ENCODE measurements at places on chromosomes 6 and 20.

- DNase-seq, result no peak
Observed at GRCh38 chr6:4287811-4288244, 152.5 kb upstream of the ECI2 start.

GRCh38 chr6:130771741-130772140 is 55.5 kb upstream of the SMLR1 start:
- DNase-seq, result no peak

GRCh38 chr6:136249336-136249735 is 775 bp downstream of the MTFR2 start:
- no peak for DNase-seq

DNA sequence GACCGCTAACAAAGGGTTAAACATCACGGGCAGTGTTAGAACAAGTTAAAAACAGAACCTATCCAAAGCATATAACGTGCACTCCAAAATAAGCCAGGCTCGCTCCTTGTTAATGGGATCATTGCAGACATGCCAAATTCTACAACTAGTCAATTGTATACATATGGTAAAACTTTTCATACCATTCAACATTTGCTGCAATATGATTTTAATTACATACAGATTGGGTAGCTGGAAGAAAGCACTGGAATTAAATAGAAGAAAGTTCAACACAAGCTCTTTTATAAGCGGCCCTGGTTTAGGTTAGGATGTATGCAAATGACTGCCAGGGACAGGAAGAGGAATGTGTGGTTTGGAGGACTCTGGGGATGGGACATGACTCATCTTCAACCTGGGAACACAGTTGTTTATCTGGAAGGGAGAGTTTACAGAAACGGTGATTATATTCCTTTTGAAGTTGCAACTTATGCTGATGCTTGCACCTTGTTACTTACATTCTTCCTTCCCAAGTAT is 62.5 kb upstream of the TIAM2 start:
- no peak for DNase-seq

DNA sequence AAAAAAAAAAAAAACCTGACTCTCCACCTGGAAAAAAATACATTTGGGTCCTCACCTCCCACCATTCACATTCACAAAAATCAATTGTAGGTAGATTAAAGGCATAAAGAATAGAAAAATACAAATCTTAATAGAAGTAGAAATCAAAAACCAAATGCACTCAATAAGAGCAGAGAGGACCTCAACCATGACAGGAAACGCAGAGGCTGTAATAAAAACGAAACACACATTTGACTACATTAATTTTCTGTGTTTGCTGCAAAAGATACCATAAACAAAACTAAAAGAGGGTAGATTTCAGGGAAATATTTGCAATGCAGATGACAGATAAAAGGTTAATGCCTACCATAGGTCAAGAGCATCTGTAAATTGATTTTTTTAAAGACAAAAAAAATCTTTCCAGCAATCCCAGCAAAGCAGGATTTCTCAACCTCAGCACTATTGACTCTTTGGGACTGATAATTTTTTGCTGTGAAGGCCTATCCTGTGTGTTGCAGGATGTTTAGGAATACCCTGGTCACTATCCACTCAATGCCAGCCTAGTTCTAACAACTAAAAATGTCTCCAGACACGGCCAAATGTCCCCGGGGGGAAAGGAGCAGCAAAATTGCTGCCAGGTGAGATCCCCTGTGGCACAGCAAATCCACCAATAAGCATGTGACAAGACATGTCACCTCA is 9.1 kb downstream of the ETV7 start:
- no peak for DNase-seq

- DNase-seq, result no peak
Observed at GRCh38 chr6:132548746-132549463, 3.6 kb upstream of the TAAR8 start.

DNA sequence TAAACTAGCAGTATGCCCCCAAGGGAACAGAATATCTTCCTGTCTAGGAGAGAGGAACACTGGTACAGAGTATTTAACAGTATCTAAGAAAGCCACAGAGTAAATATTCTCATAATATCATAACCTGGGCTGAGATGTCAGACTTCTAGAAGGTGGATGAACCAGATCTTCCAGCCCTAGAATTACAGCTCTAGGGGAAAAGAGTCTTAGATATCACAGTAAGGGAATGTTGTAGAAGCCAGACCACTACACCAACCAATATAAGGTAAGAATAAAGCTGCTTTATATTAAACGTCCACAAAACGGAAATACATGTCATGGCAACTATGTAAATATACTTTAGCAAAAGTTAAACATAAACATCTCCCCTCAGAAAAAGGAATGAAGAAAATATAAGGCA is 12.4 kb downstream of the SERINC1 start:
- DNase-seq, result no peak

DNA sequence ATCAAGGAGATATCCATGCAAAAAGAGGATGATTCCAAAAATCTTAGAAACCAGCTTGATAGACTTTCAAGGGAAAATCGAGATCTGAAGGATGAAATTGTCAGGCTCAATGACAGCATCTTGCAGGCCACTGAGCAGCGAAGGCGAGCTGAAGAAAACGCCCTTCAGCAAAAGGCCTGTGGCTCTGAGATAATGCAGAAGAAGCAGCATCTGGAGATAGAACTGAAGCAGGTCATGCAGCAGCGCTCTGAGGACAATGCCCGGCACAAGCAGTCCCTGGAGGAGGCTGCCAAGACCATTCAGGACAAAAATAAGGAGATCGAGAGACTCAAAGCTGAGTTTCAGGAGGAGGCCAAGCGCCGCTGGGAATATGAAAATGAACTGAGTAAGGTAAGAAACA is 10.1 kb upstream of the SNRNP48 start:
- no peak for DNase-seq

GRCh38 chr6:100456141-100456907 is 8.4 kb downstream of the SIM1 start:
- DNase-seq, result no peak

- no peak for DNase-seq
Observed at GRCh38 chr6:109344226-109344625, 38.0 kb downstream of the CD164 start.

GRCh38 chr6:169866140-169866534 is 114.7 kb downstream of the ERMARD start:
- no peak for DNase-seq

DNA sequence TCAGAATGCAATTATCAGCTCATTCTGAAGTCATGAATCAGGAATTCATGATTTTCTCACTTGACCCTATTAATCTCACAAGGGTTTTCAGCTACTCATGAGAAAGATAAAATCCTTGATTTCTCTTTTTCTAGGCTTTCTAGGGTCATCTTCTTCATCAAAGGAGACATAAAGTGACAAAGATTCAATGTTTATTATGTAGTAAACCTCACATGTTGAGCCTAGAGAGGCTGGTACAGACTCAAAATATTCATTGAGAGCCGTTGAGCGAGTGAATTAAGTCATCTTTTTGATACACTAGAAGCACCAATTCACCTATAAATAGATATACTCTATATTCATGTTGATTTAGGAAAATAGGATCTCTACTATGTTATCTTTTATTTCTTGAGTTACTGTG is 104.8 kb upstream of the TRAF3IP2 start:
- DNase-seq, result no peak

DNA sequence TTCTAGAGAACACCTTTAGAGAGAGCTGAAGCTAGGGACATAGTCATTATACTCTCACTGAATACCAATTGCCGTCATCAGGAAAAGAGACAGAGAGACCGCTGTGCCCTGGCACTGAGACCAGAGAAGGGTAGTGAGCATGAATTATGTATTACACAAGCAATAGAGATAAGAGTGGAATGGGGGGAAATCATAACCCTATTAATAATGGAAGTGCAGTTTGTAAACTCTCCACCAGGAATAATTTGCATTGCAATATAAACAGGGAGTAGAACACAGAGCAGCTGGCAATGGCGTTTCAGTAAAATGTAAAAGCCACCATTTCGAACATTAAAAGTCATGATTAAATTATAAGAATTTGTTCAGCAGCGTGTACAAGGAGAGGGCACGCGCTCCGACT is 244.5 kb downstream of the MAFB start:
- no peak for DNase-seq

DNA sequence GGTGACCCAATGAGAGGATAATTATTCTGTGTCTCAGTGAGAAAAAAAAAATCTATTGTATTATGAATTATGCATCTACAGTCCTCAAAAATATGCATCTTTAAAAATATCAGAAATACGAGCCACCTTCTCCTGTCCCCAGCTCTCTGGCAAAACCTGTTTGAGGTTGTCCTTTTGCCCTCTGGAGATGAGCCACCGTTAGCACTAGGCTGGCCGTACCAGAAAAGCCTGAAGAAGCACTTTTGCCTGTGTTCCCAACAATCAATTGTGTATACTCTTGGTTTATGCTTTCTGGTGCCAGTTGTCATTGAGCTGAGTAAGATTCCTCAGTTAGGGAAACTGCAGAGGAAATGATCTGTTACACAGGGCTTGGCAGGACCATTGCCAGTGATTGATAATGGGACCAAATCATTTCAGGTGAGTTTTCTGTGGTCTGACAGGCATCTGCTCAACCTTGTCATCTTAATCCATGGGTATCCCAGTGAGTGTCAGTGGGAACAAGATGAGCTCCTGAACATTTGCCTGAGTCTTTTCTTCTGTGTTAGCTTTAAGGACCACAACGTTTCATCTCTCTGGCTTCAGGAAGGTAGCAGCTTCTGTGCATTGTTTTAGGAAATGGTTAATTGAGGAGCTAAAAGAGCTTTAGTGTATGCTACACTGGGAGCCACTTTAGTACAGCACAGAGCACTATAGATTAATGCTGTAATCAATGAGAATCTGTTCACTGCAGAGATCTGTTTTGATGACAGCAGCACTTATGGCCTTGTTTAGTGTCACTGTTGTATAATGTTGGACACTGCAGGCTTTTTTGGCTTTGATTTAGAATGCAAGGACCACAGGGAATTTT is 330.1 kb downstream of the RIMS1 start:
- DNase-seq, result no peak

- DNase-seq, result no peak
Observed at GRCh38 chr6:45822873-45823272, 192.8 kb downstream of the CLIC5 start.

DNA sequence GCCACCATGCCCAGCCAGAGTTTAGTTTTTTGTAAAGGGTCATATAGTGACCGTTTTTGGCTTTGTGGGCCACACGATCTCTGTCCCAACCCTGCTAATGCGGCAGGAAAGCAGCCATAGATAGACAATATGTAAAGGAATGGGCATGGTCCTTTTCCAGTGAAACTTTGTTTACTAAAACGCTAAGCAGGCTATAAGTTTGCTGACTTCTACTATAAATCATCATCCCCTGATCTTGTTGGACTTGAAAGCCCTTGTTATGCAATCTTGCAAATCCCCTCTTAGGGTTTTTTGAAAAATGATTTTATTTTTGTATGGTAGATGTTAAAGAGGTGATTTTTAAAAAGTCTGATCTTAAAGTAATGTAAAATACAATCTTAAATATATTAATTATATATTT is 63.6 kb downstream of the CBFA2T2 start:
- DNase-seq, result no peak

- no peak for DNase-seq
Observed at GRCh38 chr6:96196633-96197032, 180.9 kb downstream of the FUT9 start.

DNA sequence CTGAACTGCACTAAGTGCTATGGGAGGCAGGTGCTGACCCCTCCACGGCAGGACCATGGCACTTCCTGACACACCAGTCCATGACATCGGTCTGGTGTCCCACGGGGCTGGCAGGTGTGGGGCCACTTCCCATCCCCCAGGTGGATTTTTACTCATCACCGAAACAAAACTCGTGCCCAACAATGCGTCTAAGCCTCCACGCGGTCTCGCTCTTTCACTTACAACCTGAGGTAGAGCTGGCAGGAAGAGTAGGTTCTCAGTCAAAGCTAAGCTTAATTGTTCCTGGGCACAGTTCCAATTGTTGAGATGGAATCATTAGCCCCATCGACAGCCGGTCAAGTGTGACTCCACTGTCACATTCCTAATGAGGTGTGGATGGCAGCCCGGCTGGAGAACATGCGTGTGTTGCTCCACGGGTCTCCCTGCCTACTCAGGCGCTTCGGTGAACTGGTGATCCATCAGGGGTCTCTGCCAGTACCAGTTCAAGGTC is 125.7 kb downstream of the SLC23A2 start:
- DNase-seq, result no peak

- DNase-seq, result no peak
Observed at GRCh38 chr20:34949120-34949519, 6.5 kb downstream of the GSS start.

- no peak for DNase-seq
Observed at GRCh38 chr20:58897488-58897887, 45.0 kb downstream of the GNAS start.

DNA sequence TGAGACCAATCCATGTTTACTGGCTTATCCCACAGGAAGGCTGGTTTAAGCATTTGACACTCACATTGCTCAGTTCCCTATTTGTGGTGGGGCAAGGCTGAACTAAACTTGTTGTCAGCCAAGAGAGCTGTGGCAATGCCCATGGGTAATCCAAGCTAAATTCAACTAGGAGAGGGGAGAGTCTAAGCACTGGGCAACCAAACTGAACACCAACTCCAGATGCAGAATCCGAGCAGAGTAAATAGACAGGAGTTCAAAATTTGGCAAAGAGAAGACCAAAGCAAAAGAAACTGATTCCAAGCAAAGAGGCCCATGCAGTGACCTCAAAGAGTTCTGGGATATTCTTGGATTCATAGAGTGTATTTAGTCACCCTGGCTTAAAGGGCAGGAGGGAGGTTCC is 106.5 kb upstream of the NT5E start:
- DNase-seq, result no peak

GRCh38 chr6:33013608-33014007 is 4.2 kb upstream of the HLA-DOA start:
- DNase-seq, result no peak

DNA sequence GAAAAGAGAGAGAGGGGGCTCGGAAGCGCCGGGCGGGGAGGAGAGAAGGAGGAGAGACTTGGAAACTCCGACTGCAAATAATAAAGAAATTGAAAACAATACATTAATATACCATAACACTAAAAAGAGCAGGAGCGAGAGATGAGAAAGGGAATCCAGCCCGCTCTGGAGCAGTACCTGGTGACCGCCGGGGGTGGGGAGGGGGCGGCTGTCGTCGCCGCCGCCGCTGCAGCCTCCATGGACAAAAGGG is 338 bp downstream of the E2F3 start:
- DNase-seq, result no peak

DNA sequence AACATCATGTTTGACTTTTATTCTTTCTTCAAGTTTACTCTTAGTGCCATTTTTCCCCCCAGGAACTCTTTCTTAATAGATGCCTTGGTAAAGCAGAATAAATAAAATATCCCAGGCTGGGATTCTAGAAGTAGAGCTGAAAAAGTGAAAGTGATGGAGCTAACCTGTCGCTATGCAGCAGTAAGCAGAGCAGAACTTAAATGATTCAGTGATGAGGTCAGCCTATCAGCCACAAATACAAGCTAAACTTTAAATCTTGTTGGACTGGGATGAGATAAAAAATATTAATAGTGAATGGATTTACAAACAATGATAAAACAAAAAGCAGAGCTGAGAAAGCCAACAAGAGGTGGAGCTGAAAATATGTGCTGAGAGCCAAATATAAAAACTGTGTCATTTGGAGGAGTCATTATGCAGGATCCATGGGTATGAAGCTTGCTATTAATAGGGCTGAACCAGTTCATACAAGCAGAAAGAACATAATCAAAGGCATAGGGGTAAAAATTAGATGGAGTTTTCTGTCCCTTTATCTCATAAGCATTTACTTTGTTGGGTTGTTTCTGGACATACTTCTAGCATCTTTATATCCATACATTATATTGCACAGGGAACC is 877.8 kb downstream of the EPHA7 start:
- DNase-seq, result no peak

- no peak for DNase-seq
Observed at GRCh38 chr20:22492497-22492896, 91.9 kb downstream of the FOXA2 start.

- no peak for DNase-seq
Observed at GRCh38 chr6:4905826-4906225, 98.0 kb downstream of the RPP40 start.

Data from omental fat pad (tissue), 4 donors.